Myocyte (in vitro differentiated cells): ENCODE measurements at places on chromosomes 3 and 15.

- DNase-seq: no peak
Observed at GRCh38 chr3:114760679-114761078, 386.4 kb downstream of the ZBTB20 start.

- no peak for DNase-seq
Observed at GRCh38 chr3:61650719-61651410, 89.5 kb downstream of the PTPRG start.

DNA sequence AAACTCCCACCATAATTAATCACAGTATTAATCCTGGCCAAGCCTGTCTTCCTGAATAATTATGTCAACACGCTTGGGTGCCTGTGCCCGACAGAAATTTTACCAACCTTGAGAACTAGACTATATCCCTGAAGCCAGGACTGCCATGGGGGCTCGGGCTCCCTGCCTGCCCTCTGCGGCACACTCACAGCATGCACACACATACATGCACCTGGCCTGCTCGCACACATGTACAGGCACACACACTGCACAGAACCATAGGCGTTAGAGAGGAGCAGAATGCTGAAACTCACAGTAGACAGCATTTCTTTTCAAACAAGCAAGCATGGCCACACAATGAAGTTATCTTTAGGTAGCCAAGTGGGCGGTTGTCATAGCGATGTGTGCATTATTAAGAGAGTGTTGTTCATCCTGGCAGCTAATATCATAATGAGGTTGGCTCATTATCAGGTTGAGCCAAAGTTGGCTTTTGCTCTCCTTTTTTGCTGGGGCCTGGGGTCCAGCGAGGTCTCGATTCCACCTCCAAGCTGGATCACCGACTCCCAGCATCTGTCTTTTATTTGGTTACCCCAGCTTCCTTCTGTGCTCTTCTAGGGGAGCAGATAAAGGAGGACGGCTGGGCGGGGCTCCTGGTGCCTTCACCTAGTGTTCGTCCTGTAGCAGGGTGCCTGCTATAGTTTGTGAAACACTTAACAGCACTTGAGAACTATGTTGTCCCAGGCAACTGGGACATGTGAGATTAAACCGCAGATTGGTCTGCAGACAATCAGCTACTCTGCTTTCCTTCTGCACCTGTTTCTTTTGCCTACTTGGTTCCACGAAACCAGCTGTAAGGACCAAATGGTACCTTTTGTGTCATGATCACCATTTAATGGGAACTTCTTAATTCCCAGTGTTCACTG lies 91.4 kb downstream of the ZNF621 start:
- DNase-seq: no peak

DNA sequence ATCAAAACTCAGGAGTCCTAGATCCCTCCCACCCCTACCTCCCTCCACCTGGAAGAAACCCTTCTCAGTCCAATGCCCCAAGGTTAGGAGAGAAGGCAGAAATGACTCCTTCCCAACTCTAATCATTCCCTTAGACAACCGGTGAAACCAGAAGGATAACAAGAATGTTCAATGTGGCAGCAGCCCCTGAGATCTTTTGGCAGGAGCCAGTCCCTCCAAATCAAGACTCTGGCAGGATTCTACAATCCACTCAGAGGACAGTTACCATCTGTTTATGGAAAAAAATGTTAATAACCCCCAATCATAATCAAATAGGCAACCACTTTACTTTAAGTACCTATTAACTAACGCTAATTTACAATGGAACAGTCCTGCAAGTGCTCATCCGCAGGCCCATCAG lies 136.5 kb downstream of the NTRK3 start:
- DNase-seq: no peak

DNA sequence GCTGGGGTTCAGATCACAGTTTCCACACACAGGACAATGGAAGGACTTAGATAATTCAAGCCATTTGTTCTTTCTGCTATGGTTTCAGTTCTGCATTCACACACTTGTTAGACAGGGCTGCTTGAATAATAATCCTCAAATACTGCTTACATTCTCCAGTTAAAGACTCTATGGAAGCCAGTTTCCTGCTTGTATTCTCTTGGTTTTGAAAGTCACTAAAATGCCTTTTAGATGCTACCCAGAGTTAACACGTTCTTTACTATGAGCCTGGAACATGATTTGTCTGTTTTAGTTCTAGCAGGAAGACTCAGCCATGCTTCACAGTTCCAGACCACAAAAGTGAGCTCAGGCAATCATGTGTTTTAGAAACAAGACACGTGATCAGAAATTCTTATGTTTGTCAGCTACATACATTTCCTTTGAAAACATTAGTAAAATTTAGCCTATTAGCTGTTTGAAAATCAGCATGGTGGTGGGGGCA lies 152.4 kb downstream of the LEKR1 start:
- DNase-seq: peak; percentile 6

DNA sequence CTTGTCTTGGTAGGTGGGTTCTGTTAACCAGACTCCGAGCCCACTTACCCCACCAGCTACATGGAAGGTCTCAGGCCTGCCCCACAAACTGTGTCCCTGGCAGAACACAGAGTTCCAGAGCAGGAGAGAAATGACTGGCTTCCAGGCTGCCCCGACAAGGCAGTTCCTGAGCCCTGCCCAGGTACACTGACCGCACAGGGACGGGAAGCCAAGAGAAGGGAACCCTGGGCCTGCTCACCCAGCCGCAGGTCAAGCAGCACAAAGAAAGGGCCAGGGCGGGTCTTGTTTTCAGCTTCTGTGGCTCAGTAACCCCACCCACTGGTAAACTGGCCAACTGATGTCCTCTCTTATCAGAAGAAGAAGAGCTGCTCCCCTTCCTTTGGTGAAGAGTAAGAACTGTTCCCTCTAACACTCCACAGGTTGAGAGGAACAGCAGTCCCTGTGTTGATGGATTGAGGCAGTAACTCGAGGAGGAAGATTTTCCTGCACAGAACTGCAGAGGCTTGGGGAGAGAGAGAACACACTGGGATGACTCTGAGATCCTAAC lies 68.4 kb downstream of the CRTC3 start:
- peak; percentile 63 for DNase-seq

DNA sequence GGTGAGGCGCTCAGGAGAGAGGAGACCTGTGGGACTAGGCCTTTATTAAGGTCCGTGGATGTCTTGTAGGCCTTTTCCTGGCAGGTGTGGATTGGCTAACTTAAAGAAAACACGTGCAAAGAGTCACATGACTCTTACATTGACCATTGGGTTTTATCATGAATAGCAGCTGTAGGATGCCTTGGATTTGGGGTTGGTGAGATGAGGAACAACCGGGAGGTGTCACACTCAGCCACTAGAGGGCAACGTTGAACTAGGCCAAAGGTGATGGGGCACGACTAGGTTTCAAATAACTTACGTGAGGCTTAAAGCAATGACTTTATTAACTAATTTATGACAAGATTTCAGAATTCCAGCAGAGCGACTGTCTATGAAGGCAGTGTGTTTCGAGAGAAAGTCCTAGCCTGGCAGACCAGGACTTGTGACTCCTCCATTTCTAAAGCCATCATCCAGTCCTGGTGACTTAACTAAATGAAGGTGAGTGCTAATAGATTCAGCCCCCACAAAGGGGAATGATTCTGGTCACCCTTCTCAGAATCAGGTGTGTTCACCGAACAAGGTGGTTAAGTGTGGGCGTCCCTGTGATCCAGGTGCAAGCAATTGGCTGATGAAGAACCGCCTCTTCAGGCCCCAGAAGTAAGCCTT lies 345.6 kb downstream of the MCTP2 start:
- DNase-seq: no peak

DNA sequence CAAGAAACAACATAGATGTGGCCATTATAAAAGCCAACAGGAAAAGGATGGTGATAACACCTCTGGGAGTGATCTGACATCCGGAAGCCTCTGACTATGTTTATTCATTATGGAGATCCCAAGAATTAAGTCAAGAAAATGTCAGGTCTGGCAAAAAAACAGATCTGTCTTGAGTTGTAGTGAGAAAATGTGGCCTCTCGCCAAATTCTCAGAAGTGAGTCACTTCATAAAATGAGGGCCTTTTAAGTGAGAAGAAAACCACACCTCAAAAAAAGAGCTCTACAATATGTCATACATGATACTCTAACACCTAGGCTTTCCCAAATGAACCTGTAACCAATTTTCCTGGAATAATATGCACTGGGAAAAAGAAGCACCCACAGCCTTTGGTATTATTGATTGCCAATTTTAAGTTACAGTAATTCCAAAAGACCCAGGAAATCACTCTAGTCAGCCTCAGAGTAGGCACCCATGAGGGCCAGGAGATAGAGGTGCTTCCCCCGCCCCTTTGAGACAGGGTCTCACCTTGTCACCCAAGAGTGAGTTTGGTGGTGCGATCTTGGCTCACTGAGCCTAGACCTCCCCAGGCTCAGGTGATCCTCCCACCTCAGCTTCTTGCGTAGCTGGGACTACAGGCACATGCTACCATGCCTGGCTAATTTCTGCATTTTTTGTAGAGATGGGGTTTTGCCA lies 38.0 kb downstream of the CCR3 start:
- DNase-seq: peak; percentile 38

DNA sequence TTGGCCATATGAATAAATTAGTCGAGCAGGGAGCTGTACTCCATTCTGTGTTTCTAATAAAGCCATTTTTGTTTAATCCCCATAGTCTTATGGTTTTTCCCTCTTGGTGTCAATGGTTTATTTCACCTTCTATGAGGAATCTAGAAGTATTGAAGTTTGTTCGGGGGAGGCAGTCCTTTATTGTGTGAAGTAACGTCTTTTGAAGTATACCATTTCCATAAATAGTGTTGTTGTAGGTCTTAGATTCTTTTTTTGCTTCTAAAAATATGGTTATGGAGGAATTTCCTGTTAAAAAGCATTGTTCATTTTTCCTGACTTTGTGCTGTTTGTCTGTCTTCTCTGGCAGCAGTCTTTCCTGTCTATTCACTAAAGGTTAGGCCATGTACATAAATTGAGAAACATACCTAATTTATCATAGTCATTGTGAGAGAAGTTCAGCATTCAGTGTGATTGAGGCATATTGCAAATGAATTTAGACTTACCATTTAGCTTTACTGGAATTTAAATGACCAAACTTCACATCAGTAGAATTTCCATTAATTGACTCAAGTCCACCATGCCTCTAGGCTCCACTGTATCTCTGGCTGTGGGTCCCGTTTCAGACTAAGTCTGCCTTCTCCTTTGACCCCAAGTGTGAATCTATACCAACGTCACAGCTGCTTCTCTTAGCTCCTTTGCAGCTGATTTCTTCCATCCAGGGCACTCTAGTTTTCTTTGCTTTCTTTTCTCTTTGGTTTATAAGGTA lies 37.3 kb downstream of the YEATS2 start:
- DNase-seq: no peak

DNA sequence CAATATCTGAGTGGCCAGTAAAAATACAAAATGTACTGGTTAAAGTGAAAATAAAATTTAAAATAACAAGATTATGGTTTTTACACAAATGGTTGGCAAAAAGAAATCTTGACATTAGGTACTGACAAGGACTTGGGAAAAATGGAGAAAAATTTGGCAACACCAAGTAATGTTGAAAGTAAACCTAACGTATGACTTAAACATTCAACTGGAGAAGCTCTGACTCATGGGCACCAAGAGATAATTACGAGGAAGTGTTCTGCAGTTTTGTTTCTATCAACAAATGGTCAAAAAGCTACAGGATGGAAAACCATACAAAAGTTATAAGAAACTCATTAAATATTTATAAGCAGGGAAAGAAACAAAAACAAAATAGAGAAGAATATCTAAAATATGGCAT lies 177.7 kb downstream of the ZNF385D start:
- DNase-seq: no peak

DNA sequence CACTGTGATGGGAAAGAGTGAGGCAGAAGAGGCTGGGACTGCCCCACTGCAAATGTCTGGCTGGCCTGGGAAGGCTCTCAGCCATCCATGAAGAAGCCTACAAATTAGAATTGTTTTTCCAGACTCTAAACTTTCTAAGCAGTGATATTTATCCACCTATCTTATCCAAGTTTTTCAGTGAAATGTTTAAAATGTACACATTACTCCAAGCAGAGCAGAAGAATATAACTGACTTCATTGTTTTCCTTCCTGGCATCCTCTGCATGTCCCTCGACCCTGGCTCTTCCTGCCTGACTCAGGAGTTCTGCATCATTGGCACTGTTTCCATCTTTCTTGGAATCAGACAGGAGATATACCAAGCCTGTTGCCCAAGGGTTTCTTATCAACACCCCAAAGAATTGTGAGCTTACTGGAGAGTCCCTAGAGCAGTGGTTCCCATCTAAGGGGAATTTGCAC lies 401.5 kb upstream of the PROK2 start:
- peak; percentile 37 for DNase-seq

DNA sequence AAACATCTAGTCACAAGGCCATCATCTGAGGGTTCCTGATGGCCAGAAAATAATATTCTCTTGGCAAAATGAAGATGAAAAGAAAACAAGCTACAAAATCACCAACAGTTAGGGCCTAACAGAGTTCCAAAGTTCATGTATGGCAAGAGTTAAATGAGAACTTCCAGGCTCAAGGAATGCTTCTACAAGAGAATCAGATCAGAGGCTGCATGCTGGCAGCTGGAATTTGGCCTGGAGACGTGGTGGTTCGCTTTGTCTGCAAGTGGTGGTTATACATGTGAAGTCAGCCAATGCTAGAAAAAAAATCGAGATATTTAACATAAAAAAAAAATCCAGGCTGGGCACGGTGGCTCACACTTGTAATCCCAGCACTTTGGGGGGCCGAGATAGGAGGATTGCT lies 5.6 kb downstream of the SIAH2 start:
- no peak for DNase-seq

DNA sequence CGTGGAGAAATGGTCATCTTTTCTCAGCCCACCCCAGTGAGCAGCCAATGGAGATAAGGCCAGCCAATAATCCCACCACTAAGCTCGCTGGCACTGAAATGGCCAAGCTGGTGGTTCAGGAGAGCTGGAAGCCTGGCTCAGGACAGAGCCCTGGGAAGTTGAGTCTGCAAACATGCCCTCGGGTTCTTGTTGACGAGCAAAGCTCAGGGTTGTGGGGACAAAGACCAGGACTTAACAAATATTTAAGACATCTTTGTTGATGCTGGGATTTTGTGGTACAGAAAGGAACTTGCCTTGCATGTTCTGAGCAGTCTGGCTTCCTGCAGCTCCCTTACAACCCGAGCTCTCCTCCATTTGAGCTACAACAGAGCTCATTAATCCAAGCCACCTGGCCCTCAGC lies 4.4 kb downstream of the FAH start:
- no peak for DNase-seq

GRCh38 chr15:78996894-78997275 lies 52.0 kb upstream of the CTSH start:
- DNase-seq: no peak

DNA sequence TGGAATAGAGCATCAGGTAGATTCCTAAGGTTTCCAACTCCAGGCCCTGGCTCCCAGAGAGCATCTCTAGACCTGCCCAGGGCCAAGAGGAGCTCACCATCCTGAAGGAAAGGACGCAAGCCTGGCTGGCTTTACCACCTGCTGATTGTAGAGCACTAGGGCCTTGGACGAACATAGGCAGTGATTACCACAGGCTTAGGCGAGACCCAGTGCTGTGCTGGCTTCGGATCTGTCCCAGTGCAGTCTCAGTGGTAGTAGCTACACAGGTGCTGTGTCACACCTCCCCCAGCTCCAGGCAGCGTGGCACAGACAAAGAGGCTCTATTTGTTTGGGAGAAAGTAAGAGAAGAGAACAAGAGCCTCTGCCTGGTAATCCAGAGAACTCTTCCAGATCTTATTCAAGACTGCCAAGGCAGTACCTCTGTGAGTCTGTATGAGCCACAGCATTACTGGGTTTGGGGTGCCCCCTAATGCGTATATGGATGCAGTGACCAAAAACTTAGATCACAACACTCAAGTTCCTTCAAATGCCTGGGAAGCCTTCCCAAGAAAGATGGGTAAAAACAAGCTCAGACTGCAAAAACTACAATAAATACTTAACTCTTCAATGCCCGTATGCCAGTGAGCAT lies 25.4 kb downstream of the ISG20 start:
- DNase-seq: no peak
